Peyer's patch (tissue), 4 donors: ENCODE measurements at places on chromosomes 2 and 18.

DNA sequence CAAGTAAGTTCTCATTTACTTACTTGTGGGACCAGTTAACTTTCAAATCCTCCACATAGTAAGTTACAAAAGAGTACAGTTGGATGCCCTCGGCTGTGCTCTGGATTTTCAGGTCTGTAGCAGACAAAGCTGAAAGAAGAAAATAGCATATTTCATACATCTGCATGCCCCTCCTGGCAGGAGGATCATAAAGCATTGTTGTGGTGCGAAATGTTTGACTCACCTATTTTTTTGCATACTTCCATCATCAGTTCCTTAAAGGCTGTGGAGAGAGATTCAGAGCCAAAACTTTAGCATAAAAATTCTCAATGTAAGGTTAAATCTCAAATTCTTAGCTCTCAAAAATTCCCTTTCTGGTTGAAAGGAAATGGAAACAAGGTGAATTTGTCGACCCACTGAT is 70.8 kb upstream of the LPIN2 start:
- DNase-seq: no peak

DNA sequence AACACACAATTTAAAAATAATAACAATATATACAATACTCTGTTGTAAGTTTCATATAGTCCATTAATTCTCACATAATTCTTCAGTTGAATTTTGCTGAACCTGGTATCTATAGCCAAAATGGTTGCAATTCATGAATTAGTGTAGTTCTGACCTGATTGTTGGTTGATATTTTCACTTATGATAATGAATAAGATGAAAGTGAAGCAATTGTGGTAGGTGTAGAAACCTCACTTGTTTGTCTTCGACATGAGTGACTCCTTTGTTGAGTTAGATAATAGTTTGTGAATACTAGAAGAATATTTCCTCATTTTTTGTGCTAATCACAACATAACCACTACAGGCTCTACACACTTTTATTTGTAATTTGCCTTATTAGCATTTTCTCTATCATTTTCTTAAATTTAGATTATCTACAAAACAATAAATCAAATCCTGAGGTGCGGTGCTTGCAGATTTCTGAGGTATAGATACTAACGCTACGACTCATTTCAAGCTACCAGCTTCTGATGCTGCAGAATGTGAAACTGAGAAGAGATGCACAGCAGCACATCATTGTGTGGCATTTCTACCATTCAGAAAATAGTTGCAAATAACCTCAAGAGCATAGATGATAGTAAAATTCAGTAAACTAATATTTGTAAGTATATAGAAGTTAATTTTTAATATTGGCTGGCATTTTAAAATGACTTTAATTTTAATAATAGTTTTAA is 117.9 kb downstream of the KCNH7 start:
- no peak for DNase-seq

GRCh38 chr2:192741889-192742288 is 547.2 kb upstream of the TMEFF2 start:
- no peak for DNase-seq

DNA sequence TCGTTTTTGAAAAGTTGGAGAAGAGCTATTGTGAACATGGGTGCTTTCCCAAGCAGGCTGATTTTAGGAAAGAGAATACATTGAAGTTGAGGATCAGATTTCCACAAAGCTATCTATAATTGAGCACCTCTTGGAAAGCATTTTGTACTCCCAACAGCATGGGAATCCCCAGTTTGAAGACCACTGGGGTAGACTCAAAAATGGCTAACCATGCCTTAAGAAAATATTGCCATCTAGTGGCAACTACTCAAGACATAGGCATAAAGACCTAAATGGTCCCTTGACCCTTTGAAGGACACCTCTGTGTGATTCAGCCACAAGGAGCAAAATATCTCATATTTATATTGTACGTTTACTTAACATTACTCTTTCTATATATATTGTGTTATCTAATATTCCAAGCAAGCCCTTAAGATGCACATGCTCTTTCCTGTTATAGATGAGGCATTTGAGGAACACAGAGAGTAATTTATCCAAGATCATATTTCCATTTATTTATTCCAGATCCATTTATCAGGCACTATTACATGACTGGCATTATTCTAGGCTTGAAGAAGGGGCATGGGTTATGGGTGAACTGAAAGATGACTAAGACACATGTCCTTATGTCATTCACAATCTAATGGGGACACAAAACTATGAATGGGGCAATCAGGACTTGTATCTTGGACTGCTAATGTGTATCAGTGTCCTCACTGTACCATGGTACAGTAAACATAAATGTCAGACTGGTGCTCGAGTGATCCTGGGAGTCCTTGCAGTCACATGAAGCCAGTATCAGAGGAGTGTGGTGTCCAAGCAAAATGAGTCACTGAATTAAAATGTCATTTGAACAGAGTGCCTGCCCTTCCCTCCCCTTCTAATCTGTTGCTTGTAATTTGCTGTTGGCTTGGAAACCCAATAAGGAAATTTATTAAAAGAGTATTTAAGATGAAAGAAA is 121.0 kb upstream of the XPO1 start:
- DNase-seq: no peak

DNA sequence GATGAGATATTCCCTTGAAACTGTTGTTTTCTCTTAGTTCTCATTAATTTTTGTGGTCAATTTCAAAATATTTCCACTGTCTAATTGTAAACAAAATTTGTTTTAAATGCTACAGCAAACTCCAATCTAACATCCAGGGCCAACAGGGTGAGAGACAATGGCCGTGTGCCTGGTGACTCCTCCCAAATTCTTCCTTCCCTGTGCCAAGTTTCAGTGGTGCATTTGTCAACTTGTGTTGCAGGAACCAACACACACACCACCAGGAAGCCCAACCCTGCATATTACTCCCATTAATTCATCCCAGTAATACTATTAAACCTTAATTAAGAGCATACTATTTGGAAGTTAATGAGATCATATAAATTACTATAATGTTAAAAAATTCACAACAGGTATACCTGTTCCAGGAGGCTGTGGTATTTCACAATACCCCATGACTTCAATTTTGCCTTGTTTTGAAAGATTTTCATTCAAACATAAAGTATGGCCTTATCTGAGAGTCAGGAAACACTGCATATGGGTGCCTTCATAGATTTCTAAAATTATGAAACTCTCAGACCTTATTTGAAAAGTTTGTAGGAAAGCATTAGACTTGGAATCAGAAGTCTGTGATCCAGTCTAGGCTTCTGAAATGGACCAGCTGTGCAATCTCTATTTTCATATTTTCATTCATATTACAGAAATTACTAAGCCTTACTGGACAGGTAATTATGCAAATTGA is 1.1 kb downstream of the SERPINB2 start:
- no peak for DNase-seq

GRCh38 chr2:715038-715437 is 37.8 kb upstream of the TMEM18 start:
- DNase-seq: no peak

DNA sequence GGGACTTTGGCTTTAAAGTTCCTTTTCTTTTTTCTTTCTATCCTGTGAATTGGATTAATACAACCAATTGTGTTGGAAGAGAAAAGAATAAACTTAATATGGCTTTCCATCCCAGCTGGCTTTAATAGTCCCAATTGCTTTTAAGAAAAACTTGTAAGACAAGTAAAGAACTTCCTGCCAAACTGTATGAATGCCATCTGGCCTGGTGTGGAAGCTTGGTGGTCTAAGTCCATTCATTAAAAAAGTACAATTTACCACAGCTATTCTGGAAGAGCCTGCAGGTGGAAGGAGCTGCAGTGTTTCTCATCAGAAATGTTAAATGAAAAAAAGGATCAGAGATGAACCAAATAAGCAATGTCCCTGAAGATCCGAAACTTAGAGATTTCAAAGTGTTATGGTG is 103.9 kb downstream of the KLHL14 start:
- DNase-seq: no peak

DNA sequence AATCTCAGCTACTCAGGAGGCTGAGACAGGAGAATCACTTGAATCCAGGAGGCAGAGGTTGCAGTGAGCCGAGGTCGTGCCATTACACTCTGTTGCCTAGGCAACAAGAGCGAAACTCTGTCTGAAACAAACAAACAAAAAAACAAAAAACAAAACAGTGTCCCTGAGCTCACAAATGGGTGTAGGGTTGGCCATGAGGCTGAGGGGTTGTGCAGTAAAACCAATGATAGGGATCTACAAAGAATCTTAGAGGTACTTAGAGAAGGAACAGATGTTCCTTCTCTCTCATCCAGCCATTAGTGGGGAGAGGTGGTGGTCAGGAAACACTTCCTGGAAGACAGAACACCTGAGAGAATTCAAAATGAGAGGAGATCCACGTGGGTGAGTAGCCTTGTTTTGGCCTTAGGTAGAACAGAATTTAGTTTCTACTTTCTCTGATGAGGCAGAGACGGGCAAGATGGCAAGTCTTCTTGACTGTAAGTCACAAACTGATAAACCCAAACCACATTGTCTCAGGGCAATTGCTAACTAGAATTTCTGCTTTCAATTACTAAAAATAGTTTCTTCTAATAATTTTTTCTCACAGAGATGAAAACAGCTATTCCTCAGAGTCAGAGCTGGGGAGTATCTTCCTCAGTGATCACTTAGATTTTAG is 61.5 kb upstream of the PPM1B start:
- no peak for DNase-seq

DNA sequence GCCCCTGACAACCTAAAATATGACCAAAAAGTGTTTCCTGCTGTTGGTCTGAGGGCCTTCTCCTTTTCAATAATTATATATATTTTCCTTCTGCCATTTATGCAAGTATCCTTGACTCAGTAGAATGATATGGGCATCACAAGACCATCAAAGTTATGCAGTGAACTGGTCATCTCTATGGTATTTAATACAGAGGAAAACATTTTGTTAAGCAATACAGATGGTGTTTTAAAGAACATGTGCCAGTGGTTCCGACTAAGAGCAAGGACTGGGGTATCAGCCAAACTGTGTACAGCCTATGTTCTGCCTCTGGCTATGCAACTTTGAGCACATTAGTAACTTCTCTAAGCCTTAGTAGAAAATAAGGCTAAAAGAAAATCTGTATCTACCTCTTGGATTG is 179.0 kb downstream of the TRABD2A start:
- no peak for DNase-seq

DNA sequence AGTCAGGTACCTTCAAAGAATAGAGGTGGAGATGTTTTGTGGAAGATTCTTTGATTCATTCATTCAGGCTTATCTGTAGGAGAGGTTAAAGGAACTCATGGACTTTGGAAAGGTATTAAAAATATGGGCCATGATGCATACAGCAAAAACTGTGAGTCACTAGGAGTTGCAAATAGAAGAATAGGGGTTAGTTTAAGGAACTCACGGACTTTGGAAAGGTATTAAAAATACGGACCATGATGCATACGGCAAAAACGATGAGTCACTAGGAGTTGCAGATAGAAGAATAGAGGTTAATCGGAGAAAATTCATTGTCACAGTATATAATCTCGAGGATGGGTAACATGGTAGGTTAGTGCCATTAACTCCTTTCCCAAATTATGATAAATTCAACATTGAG is 41.2 kb downstream of the SLC9A2 start:
- no peak for DNase-seq

DNA sequence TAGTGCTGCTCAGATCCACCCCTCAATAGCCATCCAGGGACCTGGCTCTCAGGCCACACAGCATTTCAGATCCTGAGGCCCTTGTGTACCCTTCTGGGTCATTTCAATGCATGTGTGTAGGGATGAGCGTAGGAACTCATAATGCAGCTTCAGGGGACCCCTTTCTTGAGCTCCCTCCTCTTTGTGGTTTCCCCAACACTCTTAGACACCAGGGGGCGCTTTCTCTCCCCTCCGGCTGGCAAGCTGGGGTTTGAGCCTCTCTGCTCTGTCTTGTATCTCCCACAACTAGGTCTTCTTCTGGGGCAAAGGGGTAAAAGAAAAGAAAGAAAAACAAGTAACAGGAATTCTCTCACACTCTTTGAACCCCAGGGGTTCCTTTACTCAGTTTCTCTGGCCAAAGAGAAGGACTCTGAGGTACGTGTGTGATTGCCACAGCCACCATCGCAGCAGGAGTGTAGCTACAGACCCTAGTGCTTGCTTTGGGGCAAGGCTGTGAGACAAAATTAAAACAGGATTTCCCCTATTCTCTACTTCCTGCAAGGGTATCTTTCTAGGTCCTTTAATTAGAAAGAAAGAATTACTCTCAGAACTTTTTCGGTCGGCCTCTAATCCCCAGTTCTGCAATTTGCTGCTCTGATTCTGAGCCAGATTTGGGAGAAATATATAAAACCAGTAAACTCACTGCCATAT is 38.0 kb downstream of the CABYR start:
- DNase-seq: peak; percentile 53

- DNase-seq: peak; percentile 29
These were observed 568 bp downstream of the RAB31 start for GRCh38 chr18:9708434-9709303.

DNA sequence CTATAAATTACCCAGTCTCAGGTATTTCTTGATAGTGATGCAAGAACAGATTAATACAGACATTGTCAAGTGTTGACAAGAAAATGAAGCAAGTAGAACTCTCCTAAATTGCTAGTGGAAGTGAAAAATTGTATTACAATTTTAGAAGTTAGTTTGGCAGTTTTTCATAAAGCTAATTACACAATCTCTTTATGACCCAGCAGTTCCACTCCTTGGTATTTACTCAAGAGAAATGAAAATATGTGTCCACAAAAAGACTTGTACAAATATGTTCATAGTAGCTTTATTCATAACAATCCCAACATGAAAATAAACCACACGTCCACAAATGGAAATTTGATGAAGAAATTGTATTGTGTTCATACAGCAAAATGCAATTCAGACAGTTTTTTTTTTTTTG is 49.4 kb downstream of the PDE1A start:
- DNase-seq: no peak

DNA sequence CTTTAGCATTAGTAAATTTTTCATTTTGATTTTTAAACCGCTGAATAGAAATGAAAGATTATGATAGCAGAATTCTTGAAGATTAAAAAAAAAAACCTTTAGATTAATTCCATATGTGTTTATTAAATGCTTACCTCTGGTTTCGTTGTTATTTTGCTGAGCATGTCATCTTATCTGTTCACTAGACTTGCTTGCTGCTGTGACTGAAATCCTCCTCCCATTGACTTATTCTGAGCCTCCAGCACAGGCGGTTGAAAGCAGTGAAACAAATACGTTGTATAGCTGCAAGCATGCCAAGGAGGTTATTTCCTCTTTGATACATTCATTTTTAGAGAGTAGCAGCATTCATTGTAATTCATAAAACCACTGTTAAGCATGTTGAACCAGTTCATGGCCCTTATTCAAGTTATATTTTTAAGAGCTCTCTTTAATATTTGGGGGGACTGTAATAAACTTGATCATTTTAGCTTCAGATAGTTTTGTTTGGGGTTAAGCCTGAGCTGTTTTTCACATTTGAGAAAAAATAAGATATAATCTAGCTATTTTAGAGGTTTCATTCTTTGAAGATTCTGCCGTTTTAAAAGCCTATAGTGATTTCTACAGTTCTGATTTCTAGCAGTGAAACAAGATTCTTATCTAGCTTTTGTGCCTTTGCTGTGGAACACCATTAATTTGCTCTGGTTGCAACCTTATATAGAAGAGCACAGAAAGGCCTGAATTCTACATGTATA is at the start of gene HTR2B:
TSS of gene HTR2B (minus strand) at position 205 of the 731 bp plus-strand sequence. CDS start 1,278 bp downstream, outside the sequence.
- DNase-seq: no peak

DNA sequence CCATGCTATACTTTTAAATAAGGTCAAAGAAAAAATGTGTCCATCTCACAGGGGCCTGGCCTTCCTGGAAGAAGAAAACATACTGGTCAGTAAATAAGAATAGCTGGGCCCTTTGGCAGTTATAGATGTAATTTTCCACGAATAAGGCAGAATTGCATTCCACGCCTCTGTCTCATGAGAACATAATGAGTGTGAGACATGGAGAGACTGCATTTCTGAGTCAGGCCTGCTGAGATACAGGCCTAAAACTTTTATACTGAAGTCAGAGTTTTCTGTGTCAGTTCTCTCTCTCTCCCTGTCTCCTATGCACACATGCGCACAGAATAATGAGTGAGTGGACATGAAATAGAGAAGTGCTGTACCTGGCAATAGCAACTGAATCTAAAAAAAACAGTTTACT is 20.4 kb upstream of the IL1R1 start:
- DNase-seq: no peak
